ENCODE measurements at places on chromosomes 7 and 10.

- DNase-seq: no peak
These were observed 572.1 kb upstream of the POM121L12 start for GRCh38 chr7:52463341-52463740.

GRCh38 chr10:78746155-78746763 lies 322.5 kb upstream of the ZMIZ1 start:
- DNase-seq: no peak

GRCh38 chr7:38594949-38595348 lies 36.2 kb downstream of the AMPH start:
- no peak for DNase-seq

DNA sequence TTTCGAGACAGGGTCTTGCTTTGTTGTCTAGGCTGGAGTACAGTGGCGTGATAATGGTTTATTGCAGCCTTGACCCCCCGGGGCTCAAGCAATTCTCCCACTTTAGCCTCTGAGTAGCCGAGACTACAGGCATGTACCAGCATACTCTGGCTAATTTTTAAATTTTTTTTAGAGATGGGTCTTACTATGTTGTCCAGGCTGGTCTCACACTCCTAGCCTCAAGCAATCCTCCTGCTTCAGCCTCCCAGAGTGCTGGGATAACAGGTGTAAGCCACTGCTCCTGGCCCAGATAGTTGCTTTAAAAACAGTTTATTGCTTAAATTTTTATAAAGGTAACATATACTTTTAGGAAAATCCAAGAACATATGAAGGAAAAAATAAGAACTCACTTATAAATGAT lies 26.3 kb downstream of the NEURL1 start:
- DNase-seq: no peak

DNA sequence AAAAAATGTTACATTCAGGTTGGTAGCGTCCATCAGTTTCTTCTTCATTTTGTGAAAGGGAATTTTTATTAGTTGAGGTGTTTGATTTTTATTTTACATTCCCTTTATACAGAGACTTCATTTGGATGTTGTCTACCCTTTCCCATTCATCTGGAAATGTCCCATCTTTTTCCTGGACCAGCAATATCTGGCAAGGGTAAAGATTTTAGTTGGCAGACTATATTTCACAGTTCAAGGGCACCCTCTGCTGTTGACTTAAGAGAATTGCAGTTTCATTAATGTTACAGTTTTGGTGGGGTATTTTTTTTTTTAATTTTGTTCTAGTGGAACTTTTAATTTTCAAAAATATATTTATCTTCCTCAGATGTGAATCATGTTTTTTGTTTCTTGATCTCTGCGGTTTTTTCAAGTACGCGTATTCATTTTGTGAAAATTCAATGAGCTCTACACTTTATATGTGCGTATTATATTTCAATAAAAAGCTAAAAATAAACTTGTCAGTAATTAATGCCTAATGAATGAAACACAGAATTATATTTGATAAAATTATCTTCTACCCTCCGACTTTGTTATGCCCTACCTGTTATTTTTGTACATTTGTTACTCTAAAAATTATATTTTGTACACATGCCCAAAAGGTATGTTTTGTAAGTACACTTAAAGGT lies 97.9 kb upstream of the KLF14 start:
- DNase-seq: no peak

GRCh38 chr10:106935978-106936451 lies 228.5 kb downstream of the SORCS1 start:
- DNase-seq: no peak

- DNase-seq: no peak
These were observed 42.5 kb downstream of the PRKAG2 start for GRCh38 chr7:151834271-151835035.

GRCh38 chr10:7487528-7487927 lies 76.7 kb upstream of the SFMBT2 start:
- DNase-seq: no peak

DNA sequence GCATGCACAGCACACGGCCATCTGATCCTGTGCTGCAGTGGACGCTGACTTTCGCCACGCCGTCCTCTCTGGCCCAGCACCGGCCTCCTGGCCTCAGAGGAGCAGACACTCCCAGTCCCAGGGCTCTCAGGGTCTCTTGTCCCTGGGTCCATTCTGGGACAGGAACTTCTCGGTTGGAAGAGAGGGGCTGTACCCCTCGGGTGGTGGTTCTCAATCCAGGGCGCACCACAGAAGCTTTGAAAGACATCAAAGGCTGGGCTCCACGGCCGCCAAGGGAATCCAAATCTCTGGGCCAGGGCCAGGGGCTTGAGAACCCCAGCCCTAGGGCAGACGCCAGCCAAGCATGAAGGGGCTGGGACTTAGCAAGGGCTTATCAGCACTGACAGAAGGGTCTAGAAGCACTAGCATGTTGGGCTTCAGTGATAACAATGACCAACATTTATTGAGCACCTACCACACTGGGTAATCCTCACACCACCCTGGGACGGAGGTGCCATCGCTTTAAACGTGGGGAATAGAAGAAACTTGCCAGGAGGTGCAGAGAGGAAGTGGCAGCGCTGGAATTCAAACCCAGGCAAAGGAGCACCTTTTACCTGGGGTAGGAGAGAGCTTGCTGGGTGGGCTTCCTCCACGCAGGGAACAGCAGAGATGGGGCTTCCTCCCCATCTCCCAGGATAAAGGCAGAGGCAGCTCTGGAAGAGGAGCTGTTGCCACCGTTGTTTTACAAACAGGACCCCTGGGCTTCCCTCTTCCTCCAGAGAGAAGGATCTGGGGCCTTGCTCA lies 1.8 kb upstream of the PYROXD2 start:
- DNase-seq: no peak

DNA sequence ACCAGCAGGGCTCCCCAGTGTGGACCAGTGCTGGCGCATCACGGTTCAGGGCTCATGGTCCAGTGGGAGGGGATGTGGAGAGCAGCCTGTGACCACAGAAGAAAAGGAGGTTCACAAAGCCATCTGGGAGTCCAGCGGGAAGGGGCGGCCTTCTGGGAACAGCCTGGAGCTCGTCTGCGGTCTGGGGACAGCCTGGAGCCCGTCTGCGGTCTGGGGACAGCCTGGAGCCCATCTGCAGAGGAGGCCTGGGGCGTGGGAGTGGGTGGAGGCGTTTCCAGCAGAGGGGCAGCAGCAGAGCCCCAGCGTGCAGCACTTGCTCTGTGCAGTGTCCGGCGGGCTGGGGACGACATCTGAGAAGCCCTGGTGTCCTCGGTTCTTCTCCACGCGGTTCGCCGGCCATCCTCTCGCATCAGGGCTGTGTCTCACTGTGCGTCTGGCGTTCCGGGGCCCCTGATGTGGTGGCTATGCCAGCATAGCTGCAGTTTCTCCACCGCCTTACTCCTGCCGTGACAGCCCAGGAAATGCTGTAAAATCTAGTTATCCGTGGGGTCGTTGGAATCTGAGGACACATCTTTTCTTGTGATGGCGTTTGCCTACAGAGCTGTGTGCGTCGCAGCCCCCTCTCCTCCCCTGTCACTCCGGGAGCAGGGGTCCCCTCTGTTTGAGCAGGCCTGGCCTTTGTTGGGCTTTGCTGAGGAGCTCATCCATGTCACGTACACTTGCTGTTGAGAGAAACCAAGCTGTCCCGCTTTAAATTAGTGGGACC lies 104.6 kb downstream of the INPP5A start:
- DNase-seq: no peak

DNA sequence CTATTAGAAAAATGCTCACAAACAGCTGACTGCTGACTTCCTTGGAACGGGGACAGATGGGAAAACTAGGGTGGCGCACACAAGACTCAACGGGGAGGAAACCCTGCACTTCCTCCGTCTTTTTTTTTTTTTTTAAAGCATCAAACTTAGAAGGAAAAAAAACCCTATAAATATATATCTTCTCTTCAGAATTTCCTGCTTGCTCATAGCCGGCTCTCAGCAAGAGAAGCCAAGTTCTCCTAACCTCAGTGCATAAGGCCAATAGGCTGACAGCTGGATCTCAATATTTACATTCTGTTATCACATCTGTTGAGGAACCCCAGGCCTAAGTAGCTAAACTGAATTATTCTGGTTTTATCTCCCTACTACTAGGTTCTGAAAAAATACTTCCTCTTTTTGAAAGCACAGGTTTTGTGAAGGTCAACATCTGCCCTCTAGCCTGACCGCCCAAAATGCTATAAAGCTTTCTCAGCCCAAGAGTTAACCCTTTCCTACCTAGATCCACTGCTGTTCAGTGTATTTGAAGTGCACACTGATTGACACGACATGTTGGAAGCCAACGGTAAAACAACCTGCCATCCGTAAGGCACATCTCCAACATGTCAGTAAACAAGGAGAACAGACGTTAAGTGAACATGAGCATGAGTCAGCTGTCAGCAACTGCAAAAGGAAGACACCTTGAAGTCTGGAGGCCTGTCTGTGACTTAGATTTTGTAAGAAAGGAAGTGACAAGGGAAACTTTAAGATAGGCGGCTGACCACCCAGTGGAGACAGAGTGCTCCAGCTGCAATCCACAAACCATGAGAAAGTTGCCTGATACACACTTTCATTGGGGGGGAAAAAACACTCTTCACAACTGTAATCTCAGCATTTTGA lies 83.8 kb downstream of the EBLN1 start:
- DNase-seq: no peak

DNA sequence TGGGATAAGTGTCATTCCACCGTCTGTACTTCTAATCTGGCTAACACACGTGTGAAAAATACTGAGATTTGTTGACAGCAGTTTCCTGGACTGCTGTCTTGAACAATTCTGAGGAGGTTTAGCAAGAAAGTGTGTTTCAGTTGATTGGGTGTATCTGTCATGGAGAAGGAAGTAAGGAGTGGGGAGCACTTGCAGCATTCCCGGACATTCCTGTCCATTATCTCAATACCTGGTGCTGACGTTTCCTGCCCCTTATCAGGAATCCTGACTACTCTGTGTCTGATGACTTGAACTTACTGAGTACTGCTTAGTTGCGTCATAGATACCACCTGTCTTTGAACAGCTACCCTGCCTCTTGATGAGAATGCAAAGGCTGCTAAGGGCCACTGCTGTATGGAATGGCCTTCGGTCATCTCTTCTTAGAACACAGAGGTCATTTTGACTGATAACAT lies 72.0 kb upstream of the VKORC1L1 start:
- no peak for DNase-seq

- DNase-seq: no peak
These were observed 56.8 kb downstream of the MPP7 start for GRCh38 chr10:28246023-28246422.

- no peak for DNase-seq
These were observed 1.2 kb upstream of the MAT1A start for GRCh38 chr10:80290474-80291220.

- DNase-seq: no peak
These were observed 15.2 kb upstream of the KAZALD1 start for GRCh38 chr10:101046332-101047238.

GRCh38 chr7:87413029-87413428 lies 62.5 kb downstream of the ABCB4 start:
- DNase-seq: no peak

- no peak for DNase-seq
These were observed 79.7 kb upstream of the MACROH2A2 start for GRCh38 chr10:69972981-69973397.

DNA sequence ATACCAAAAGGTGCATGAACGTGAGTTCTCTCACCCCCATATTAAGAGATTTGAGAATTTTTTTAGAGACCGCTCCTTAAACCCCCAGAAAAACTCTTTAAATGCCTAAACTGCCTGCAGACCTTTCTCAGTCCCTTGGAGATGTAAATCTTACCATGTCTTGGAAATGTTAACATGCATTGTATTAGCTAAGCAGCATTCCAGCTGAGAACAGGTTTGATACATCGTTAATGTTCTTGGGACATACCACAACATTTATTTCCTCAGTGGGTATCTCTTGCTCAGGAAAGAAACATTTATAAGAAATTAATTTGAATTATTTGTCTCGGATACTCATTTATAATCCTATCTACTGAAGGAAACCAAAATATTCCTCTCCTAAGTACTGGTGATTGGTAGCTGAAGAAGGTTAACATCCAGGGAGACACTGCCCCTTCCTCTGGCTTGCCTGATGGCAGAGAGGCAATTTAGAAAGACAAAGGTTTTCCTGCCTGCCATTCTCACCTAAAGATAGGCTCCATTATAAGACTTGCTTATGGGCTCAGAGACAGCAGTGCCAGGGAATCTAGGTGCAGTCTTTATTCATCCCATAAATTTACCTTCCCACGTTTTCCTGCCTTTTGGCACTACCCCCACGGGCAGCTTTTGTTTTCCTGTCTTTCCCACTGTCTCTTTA lies 141.2 kb downstream of the COBL start:
- DNase-seq: no peak

GRCh38 chr7:41035794-41036193 lies 667.1 kb downstream of the INHBA start:
- DNase-seq: no peak

- DNase-seq: no peak
These were observed 4.8 kb downstream of the ANK3 start for GRCh38 chr10:60384708-60385398.

DNA sequence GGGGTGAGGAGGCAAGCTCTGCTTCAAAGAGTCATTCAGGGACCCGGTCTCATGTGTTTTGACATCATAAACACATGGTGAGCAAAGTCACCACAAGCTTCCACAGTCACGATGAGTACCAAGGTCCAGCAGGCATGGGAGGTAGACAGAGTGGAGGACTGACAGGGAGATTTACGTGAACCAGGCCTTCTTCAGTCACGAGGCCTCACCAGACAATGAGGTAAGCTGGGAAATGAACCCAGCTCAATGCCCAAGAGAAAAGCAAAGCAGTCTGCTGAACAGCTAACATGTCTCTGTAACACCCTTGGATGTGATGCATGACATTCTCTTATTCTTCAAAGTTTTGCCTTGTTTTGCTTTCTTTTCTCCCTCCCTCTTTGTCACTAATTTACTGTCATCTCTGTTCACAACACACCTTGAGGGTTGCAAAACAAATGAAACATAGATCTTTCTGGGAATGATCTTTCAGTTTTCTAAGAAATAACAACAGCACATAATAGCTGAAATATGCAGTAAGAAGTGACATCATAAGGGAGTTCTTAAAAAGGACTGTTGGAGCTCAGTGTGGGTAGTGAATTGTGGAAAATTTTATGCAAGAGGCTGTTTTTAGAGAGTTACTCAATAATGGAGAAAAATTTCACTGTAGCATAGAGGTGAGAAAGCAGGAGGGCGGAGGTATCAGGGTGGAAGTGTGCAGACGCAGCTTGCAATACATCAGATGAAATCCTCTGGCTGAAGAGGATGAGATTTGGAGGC lies 9.0 kb downstream of the PPP1R17 start:
- DNase-seq: no peak

DNA sequence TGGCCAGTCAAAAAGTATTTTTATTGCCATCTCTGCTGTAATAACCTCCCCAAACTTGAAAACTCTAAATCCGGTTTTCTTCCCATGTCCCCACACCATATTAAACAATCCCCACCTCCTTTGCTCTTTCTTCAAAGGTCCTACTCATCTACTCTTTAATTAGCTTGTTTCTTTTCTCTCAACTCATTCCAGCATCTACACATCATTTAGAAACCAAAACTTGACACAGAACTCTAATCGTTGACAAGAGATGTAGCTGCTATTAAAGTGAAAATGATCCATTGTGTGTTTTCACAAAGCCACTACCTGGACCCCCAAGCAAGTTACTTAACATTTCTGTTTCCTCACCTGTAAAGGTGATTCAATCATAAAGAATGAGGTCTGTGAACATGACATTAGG lies 436.3 kb upstream of the NPVF start:
- no peak for DNase-seq

- DNase-seq: no peak
These were observed 57.8 kb upstream of the LANCL2 start for GRCh38 chr7:55307123-55307916.
